ENCODE measurements at places on chromosomes 3 and 15.

DNA sequence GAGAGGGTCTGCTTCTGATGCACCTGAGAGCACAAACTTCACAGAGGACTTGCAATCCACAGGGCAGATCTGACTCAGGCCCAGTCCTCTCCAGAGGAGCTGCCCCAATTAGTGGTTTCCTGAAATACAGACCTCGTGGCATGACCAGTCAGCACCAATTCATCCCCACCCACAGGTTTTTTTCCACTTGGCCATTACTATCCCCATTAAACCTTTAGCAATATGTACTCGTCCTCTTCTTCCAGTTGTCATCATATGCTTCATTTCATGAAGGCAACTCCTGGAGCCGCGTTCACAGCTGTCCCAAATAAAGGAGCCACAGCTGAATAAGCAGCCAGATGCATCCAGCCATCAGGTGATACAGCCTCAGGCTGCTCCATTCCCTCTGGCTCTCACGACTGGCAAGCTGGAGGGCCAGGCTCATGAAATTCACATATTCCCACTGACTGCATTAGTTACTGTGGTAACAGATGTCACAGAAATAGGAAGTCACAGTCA is 163.1 kb downstream of the FMN1 start:
- peak; percentile 44 for DNase-seq

GRCh38 chr15:84604826-84605553 is 4.2 kb downstream of the ZSCAN2 start:
- DNase-seq = no peak

DNA sequence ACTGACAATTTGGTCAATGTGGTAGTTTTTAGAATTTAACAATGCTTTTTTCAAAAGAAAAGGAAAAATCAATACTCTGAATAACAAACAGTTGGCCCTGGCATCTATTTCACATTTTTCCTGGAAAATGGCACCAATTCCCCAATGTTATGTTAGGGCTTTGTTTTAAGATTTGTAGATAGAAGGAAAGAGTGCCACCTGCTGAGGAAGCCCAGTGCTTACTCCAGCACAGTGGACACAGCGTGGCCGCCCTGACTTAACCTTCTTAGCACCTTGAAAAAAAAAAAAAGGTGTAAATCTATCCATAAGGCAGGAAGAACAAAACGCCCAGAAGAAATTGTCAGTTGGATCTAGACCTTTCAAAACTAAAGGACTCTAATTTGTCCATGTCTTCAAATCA is 110.7 kb upstream of the CNTN4 start:
- DNase-seq = no peak

DNA sequence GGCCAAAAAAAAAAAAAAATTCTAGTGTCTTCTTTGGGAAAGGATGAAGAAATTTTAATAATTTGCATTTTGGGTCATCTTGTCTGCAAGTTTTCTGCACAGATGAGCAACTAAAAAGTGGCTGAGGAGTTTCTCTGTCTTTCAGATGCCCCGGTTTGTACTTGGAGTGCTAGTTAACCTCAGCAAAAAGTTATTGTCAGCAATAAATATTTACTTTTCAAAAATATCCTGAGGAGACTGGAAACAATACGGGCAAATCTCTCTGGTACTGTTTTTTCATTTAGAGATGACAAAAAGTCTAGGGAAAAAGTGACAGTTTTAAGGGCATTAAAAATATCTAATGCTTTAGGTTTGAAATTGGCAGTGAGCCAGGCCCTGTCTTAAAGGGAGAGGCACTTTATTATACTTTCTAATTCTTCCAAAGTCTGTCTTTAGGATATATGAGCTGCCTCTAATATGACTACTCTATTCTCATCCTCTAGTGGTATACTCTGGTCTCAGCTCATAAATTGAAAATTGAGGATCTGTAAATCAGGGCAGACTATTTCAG is 436.0 kb upstream of the NR2F2 start:
- DNase-seq = no peak

GRCh38 chr3:98501270-98501669 is 3.8 kb downstream of the OR5K2 start:
- DNase-seq = no peak

GRCh38 chr3:185813205-185813604 is 11.6 kb downstream of the IGF2BP2 start:
- no peak for DNase-seq

DNA sequence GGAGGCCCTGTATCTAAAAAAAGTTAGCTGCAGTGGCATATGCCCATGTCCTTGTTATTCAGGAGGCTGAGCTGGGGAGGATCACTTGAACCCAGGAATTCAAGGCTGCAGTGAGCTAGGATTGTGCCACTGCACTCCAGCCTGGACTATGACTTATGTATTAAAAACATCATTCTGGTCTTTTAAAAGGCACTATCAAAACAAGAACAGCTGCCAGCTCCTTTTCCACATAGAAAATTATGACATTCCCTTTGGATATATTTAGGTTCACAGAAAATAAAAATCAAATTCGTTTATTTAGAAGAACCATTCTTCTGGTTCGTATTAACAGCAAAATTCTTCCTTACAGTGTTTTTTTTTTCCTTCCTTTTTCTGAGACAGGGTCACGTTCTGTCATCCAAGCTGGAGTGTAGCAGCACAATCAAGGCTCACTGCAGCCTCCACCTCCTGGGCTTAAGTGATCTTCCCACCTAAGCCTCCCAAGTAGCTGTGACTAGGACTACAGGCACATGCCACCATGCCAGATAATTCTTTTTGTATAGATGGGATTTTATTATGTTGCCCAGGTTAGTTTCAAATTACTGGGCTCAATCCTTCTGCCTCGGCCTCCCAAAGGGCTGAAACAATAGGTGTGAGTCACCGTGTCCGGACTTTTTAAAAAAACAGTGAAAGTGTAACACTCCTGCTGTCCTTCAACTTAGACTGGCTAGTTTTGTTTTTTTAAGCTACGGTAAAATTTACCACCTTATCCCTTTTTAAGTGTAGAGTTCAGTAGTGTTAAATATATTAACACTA is 13.9 kb downstream of the ICE2 start:
- no peak for DNase-seq

DNA sequence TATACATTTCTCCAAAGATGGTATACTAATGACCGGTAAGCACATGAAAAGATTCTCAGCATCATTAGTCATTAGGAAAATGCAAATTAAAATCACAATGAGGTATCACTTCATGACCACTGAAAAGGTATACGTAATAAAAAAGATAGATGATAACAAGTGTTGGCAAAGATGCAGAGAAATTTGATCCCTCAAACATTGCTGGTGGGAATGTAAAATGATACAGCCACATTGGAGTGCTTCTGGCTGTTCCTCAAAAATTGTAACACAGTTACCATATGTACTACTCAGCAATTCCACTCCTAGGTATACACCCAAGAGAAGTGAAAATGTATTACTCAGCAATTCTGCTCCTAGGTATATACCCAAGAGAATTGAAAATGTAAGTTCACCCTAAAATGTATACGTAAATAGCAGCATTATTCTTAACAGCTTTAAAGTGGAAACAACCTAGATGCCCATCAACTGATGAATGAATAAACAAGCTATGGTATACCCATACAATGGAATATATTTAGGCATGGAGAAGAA is 25.0 kb upstream of the KY start:
- DNase-seq = no peak

DNA sequence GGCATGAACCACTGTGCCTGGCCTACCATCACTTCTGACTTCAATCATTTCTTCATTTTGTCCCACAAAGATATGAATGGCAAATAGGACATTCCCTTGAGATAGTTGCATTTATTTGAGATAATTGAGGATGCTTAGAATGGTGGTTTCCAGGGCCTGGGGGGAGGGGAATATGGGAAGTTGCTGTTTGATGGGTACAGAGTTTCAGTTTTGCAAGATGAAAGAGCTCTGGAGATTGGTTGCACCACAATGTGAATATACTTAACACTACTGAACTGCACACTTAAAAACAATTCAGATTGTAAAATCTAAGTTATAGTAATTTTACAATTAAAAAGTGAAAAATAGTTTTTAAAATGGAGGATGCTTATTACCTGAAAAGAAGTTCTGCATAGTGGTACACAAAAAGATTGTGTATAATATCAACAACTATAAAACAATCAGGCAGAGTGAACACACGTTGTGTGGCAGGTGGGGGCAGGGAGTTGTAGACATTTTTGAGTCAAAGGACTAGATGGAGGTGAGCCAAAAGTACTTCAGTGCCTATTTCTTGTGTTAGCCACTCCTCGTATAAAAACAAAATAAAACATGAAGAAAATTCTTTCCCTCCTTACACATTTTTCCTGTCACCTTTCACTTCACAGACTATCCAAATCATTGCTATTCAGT is 18.5 kb upstream of the RIOX2 start:
- DNase-seq = no peak

- DNase-seq = no peak
These were observed 59.9 kb downstream of the LRRFIP2 start for GRCh38 chr3:37114251-37115145.

- no peak for DNase-seq
These were observed 2.9 kb downstream of the MUC4 start for GRCh38 chr3:195808741-195809290.

DNA sequence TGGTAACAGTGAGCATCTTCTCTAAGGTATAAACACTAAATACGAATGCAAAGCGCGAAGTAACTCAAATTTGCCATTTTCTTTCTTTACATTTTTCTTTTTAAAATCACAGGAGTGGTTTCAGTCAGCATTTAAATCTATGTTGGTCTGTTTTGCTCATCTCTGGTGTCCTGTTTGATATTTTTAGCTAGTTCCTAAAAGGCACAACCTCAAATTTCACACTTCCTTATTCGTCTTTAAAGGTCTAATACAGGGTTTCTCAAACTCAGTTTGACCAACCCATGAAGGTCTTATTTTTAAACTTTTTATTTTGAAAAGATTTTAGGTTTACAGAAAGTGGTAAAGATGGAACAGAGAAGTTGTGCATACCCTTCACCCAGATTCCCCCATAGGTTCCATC is 201.1 kb downstream of the MAGI1 start:
- no peak for DNase-seq

DNA sequence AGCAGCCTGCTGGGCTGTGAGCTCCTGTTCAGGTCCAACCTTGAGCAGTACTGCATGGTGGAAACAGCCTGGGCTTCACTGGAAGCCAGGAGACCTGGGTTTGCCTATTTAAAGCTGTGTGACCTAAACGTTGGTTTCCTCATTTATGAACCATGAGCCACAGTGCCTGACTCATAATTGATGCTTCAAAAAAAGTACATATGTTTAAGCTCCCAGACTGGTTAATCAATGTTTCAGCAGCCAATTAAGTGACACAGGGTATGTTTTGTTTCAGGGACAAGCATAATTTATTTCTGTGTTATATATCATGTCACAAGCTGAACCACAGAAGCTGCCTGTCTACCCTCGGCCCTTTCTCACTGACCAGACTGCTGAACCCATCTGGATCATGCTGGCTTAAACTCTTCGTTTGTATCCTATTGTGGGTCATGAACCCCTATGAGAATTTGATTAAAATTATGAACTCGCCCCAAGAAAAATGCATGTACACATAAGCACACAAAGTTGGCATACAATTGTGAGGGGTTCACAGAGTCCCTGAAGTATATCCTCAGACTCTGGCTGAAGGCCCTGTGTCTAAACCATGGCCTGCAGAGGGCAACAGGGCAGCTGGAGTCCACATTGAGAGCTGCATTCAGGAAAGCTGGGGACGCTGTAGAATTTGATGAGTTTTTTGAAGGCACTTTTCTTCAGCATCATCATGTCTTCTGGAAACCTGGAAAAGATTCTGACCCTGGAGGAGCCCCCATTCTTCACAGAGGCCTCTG is 23.7 kb downstream of the HDC start:
- no peak for DNase-seq

DNA sequence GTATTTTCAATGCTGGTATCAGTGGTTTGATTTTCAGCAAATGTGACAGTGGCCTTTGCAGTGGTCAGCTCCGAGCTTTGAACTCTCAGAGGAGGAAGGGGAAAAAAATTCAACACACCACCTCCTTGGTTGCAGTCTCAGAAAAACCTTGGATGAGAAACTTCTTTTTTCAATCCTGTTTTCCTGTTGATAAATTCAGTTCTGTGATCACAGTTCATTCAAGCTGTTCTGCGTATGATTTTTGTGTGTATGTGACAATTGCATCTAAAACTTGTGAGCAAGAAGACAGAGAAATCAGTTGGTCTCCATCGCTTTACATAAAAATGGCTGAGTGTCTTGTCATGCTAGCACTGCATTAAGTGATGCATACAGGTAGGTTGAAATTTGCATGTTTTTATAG is 19.2 kb downstream of the ZBTB38 start:
- no peak for DNase-seq

DNA sequence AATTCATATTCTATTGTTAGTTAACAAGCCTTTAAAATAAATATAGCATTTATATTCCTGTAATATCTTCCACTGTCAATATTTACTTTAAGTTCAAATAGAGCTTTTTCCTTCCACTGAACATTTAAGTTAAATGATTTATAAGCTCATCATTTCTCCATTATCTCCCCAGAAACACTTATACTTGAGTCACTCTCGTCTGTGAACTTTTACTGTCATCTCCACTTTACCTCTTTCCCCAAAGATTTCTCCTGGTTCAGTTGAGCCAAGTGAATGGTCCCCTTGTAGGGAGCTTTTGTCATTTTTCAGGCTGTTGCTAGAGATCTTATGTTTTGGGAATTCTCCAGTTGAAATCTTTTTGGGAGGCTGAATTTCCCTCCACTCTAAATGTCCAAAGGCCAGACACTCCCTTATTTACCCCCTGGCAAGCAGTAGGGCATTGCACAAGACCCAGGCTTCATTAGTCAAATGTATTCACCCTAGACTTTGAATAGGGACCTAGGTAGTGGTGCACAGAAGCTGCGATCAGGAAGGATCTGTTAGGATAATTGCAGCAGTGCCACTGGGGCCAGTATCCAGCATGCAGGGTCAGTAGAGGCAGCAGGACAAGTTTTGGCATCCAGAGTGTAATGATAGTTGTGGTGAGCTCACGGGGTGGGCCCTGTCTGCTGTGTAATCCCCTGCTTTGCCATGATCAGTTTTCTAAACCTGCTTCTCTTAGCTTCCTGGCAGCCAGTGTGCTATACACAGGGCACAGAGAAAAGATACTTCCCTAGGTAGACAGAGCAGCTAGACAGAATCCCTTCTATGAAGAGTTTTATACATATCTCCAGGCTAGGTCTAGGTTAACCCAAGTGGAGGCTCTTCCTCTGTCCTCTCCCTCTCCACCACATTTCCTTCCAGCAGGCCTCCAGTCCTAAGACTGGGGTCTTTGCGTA is 356.5 kb upstream of the SLCO3A1 start:
- no peak for DNase-seq
